ENCODE measurements at places on chromosomes 4 and X. TPM values are rescaled to one million over a fixed set of nuclear protein-coding genes. Genes with fewer than 3 reads are reported as not detected.

- peak overlapping the region; percentile 12 for H3K27ac ChIP-seq
- H3K36me3 ChIP-seq: no peaks in the 10 kb centered on the region
- no peak overlapping the region for H3K4me3 ChIP-seq
- no peak for DNase-seq
Measured at GRCh38 chrX:123878252-123878721, 18.4 kb downstream of the XIAP start.

Gene SOX3
- total RNA-seq: not detected

- no peaks in the 10 kb centered on the region for H3K36me3 ChIP-seq
- no peaks in the 10 kb centered on the region for H3K27me3 ChIP-seq
- DNase-seq: no peak
- no peaks in the 10 kb centered on the region for H3K4me1 ChIP-seq
Measured at GRCh38 chrX:135632353-135632752, 81.1 kb upstream of the CT45A1 start.

Gene BEX5
- total RNA-seq: not detected

- H3K4me3 ChIP-seq: no peak overlapping the region
- H3K27me3 ChIP-seq: no peaks in the 10 kb centered on the region
- peaks cover 7% of the 10 kb centered on the region for H3K4me1 ChIP-seq
- H3K36me3 ChIP-seq: peaks cover 62% of the 10 kb centered on the region
- H3K27ac ChIP-seq: no peak overlapping the region
- no peak for DNase-seq
Measured at GRCh38 chr4:10112658-10113284, 3.8 kb downstream of the WDR1 start.

- peaks cover 3% of the 10 kb centered on the region for H3K4me1 ChIP-seq
- no peak for DNase-seq
- H3K27me3 ChIP-seq: no peaks in the 10 kb centered on the region
- H3K27ac ChIP-seq: peak overlapping the region; percentile 92
- no peaks in the 10 kb centered on the region for H3K36me3 ChIP-seq
- H3K4me3 ChIP-seq: peak overlapping the region; percentile 93
Measured at GRCh38 chrX:47194194-47194787, 662 bp downstream of the UBA1 start.

Gene S100G
- not detected for total RNA-seq

DNA sequence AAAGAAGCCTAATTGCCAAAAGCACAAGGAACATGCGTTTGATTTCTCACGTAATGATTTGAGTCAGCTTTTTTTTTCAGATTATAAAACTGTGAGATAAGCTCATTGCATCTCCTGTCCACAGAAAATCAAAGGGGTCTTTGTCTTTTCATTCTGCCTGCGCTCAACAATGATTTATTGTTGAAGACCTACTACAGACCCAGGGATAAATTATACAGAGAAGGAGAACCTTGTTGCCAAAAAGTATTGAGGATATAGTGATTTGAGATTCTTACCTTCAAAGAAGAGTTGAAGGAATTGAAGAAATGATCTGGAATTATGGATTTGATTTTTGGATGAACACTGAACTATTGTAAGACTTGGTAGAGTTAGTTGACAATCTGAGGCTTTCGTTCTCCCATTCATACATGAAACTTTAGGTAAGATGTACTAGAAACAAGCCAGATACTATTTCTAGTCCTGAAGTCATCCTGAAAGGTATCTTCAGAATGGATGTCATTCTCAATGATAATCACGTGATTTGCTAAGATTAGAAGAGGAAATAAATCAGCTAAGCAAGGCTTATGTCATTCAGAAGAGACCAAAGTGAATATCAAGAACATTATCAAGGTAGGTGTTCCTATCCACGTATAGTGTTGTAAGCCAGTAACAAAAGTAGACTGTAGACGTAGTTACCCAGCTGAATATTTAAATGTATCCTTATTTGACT, 71.1 kb upstream of the SCOC start:
- no peaks in the 10 kb centered on the region for H3K27me3 ChIP-seq
- H3K27ac ChIP-seq: no peak overlapping the region
- no peaks in the 10 kb centered on the region for H3K36me3 ChIP-seq
- DNase-seq: no peak
- H3K4me3 ChIP-seq: no peak overlapping the region

DNA sequence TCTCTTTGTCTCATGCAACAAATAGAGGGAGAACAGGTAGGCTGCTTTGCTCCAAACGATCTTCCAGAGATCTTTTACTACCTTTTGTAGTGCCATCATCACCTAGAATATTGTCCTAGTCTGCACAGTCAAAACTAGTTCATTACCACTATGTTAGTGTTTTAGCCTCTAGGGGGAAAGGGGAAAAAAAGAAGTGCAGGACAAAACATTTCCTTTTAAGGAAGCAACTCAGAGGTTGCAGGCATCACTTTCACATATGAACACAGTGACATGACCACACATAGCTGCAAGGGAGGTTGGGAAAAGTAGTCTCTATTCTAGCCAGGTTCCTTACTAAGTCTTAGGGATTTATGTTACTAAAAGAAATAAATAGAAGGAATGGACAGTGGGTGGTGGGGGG, 39.3 kb upstream of the RAP2C start:
- H3K36me3 ChIP-seq: no peaks in the 10 kb centered on the region
- H3K4me1 ChIP-seq: no peaks in the 10 kb centered on the region
- H3K27me3 ChIP-seq: no peaks in the 10 kb centered on the region
- no peak overlapping the region for H3K4me3 ChIP-seq
- no peak for DNase-seq

Gene TLR2
- 12.1 TPM for total RNA-seq

Gene PCDH11X
- total RNA-seq: 1.7 TPM

Gene AIFM1
- total RNA-seq: 39.2 TPM

- no peaks in the 10 kb centered on the region for H3K27me3 ChIP-seq
- H3K4me3 ChIP-seq: no peak overlapping the region
- no peak overlapping the region for H3K27ac ChIP-seq
- DNase-seq: no peak
- H3K4me1 ChIP-seq: no peaks in the 10 kb centered on the region
- H3K36me3 ChIP-seq: no peaks in the 10 kb centered on the region
Measured at GRCh38 chr4:84050015-84050414, 449.1 kb downstream of the NKX6-1 start.

GRCh38 chr4:108171339-108172230, 2.9 kb upstream of the LEF1 start:
- H3K4me1 ChIP-seq: peaks cover 7% of the 10 kb centered on the region
- no peak overlapping the region for H3K27ac ChIP-seq
- H3K36me3 ChIP-seq: no peaks in the 10 kb centered on the region
- peak overlapping the region; percentile 17 for H3K4me3 ChIP-seq
- DNase-seq: no peak

- no peaks in the 10 kb centered on the region for H3K27me3 ChIP-seq
- no peaks in the 10 kb centered on the region for H3K36me3 ChIP-seq
- no peak for DNase-seq
- no peak overlapping the region for H3K4me3 ChIP-seq
Measured at GRCh38 chr4:38699112-38699511, 35.1 kb downstream of the KLF3 start.

Gene IL9R
- total RNA-seq: 7.8 TPM

DNA sequence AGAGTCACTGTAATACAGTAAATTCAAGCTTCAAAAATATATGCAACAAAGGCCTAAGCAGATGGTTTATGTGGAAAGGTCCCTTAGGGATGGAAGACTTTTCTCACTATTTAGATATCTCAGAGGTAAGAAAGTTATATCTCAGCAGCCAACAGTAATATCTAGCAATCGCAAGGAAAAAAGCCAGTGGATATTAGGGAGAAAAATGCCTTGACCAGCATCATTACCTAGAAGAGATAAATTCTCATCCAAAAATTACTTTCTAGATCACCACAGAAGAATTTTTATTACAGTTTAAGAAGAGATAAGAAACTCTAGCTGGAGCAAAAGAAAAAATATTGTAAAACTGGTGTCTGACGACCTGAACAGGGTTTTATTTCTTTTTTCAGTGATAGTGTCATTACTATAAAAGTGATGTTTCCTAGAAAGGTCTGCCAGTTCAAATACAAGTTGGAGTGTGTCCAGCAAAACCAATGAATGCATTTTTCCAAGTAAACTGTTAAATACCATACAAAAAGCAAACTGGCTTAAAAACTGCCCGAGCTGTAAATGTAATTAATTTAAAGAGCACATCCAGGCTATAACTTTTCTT, 100.0 kb downstream of the ATP11C start:
- no peak overlapping the region for H3K4me3 ChIP-seq
- no peaks in the 10 kb centered on the region for H3K36me3 ChIP-seq
- DNase-seq: no peak
- no peaks in the 10 kb centered on the region for H3K27me3 ChIP-seq

Gene ZAR1
- not detected for total RNA-seq

DNA sequence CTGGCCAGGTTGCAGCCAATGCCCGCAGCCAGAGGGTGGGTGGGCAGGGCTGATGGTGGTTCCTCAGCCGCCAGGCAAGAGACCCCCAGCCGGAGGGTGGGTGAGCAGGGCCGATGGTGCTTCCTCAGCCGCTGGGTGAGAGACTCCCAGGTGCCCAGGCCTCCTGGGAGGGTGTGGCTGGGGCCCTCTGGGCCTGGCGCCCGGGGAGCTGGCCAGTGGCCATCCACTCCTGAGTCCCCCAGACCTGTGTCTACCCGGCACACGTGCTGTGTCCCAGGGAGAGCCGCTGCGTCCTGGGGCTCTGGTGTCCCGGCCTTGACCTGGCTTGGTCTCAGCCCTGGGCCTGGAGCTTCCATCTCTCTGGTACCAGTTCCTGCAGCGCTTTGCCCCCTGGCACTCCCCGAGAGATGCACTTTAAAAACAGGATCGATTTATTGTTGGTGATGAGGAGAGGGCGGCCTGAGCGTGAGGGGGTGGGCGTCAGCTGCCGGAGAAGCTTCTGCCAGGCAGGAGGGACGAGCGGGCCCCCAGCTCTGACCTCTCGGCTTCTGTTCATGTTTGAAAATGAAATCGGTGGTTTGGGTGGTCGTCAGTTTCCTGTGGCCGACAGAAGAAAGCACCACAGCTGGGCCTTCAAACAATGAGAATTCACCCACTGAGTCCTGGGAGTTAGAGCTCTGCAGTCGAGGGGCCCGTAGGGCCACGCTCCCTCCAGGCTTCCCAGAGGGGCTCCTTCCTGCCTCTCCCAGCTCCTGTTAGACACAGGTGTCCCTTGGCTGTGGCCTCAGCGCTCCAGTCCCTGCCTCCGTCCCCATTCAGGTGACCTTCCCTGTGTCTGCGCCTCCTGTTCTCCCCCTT, 6.5 kb downstream of the DOK7 start:
- no peaks in the 10 kb centered on the region for H3K36me3 ChIP-seq
- no peak overlapping the region for H3K27ac ChIP-seq
- H3K4me3 ChIP-seq: no peak overlapping the region
- DNase-seq: no peak

Gene RGN
- 1.7 TPM for total RNA-seq

Gene PROM1
- 69.8 TPM for total RNA-seq

- no peaks in the 10 kb centered on the region for H3K4me1 ChIP-seq
- no peaks in the 10 kb centered on the region for H3K27me3 ChIP-seq
- H3K27ac ChIP-seq: no peak overlapping the region
- no peak overlapping the region for H3K4me3 ChIP-seq
- DNase-seq: no peak
- no peaks in the 10 kb centered on the region for H3K36me3 ChIP-seq
Measured at GRCh38 chrX:3407781-3408180, 61.3 kb upstream of the MXRA5 start.

- H3K27me3 ChIP-seq: no peaks in the 10 kb centered on the region
- no peak overlapping the region for H3K4me3 ChIP-seq
- DNase-seq: no peak
- H3K4me1 ChIP-seq: no peaks in the 10 kb centered on the region
- H3K36me3 ChIP-seq: no peaks in the 10 kb centered on the region
Measured at GRCh38 chr4:146510942-146511341, 10.8 kb downstream of the SLC10A7 start.

Gene MAOB
- 79.0 TPM for total RNA-seq

Gene HSFX1
- not detected for total RNA-seq

DNA sequence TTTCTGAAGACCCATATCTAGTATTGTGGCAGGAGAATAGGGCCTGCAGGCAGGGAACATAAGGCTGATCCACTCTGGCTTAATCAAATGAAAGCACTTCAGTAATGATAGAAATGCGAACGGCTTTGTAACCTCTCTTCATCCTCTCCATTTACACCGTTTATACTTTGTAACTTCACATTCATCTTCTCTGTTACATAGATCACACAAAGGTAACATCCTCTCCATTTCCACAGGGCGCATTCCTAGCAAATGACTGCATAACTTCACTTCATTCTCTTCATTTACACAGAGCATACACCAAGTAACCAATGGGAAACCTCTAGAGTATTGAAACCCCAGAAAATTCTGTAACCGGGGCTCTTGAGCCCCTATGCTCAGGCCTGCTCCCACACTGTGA, 65.5 kb upstream of the SLC34A2 start:
- no peaks in the 10 kb centered on the region for H3K4me1 ChIP-seq
- H3K4me3 ChIP-seq: no peak overlapping the region
- no peaks in the 10 kb centered on the region for H3K27me3 ChIP-seq
- no peaks in the 10 kb centered on the region for H3K36me3 ChIP-seq
- H3K27ac ChIP-seq: no peak overlapping the region

GRCh38 chrX:125205133-125205917, 114.3 kb upstream of the TEX13C start:
- H3K27ac ChIP-seq: no peak overlapping the region
- peak; percentile 46 for DNase-seq
- no peaks in the 10 kb centered on the region for H3K4me1 ChIP-seq
- H3K27me3 ChIP-seq: no peaks in the 10 kb centered on the region
- H3K36me3 ChIP-seq: no peaks in the 10 kb centered on the region

- DNase-seq: no peak
- H3K4me3 ChIP-seq: no peak overlapping the region
- H3K27me3 ChIP-seq: no peaks in the 10 kb centered on the region
- H3K36me3 ChIP-seq: no peaks in the 10 kb centered on the region
Measured at GRCh38 chrX:129649268-129650182, 5.2 kb downstream of the APLN start.

DNA sequence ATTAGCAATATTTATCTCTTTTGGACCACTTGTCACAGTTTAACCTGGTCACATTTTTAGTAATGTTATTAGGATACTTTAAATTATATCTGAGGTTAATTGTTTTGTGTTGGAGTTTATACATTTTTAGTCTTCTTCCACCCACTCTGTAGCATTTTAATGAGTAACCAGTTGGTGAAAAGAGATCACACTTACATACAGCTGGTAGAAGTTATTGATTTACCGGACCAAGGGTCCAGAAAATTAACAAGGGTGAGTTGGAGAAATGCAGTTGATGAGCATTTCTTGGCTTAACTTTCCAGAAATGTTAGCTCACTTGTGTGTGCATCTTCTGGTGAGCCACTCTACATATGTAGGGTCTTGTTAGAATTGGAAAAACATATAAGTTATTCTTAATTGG, 219.6 kb downstream of the GRXCR1 start:
- DNase-seq: no peak
- H3K36me3 ChIP-seq: no peaks in the 10 kb centered on the region
- H3K4me3 ChIP-seq: no peak overlapping the region
- no peaks in the 10 kb centered on the region for H3K27me3 ChIP-seq

DNA sequence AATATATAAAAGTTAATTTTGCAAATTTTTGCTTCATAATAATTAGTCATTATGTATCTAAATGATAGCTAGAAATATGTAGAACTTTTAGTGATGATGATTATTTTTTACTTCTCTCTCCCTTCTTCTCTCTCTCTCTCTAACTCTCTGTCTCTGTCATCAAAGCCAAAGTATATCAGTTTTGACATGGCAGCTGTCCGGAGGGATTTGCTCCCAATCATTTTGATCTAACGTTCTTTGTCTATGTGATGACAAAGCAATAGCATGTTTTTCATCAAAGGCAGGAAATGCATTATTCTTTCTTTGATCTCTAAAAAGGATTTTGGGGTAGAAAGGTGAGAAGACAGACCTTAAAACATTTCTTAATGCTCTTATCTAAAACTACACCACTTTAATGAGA, 402.1 kb downstream of the PDGFC start:
- no peak overlapping the region for H3K4me3 ChIP-seq
- no peak overlapping the region for H3K27ac ChIP-seq
- DNase-seq: no peak

- DNase-seq: no peak
- no peak overlapping the region for H3K4me3 ChIP-seq
- H3K4me1 ChIP-seq: no peaks in the 10 kb centered on the region
- H3K36me3 ChIP-seq: no peaks in the 10 kb centered on the region
Measured at GRCh38 chr4:183863155-183863825, 41.8 kb upstream of the STOX2 start.
